Fibroblast of skin of left biceps (primary cell): ENCODE measurements at places on chromosomes 1 and 21.

GRCh38 chr1:164559342-164560051, 513 bp downstream of the PBX1 start:
- no peak for DNase-seq

GRCh38 chr1:240737766-240738265, 125.9 kb upstream of the GREM2 start:
- no peak for DNase-seq

GRCh38 chr1:12728391-12728790, 12.5 kb downstream of the AADACL3 start:
- DNase-seq, result no peak

DNA sequence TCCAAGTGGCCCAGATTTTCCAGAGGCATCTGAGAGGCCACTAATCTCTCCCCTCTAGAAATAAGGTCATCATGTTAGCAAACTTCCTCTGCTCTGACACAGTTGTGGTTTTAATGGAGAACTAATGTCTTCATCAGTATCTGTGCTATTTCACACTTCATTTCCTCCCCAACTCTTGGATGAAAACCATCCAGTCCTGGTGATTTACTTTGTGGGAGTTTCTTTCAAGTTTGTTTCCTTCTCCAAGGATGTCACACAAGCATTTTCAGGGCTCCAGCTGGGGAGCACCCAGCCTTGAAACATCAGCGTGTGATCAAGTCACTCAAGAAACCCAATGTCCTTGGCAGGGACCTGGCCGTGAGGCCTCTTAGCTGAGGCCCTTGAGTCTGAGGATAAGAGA, 38.8 kb downstream of the TBX15 start:
- DNase-seq, result peak; percentile 73

DNA sequence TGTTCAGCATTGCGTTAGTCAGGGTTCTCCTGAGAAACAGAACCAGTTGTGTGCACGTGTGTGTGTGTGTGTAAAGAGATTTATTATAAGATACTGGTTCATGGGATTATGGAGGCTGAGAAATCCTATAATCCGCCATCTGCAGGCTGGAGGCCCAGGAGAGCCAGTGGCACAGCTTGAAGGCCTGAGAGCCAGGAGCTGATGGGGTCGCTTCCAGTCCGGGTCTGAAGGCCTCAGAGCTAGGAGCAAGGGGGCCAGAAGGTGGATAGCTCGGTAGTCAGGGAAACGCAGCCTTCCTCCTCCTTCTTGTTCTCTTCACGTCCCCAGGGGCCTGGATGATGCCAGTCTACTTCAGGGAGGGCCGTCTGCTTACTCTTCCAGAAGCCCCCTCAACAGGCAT, 37.7 kb downstream of the FAAP20 start:
- DNase-seq, result no peak

DNA sequence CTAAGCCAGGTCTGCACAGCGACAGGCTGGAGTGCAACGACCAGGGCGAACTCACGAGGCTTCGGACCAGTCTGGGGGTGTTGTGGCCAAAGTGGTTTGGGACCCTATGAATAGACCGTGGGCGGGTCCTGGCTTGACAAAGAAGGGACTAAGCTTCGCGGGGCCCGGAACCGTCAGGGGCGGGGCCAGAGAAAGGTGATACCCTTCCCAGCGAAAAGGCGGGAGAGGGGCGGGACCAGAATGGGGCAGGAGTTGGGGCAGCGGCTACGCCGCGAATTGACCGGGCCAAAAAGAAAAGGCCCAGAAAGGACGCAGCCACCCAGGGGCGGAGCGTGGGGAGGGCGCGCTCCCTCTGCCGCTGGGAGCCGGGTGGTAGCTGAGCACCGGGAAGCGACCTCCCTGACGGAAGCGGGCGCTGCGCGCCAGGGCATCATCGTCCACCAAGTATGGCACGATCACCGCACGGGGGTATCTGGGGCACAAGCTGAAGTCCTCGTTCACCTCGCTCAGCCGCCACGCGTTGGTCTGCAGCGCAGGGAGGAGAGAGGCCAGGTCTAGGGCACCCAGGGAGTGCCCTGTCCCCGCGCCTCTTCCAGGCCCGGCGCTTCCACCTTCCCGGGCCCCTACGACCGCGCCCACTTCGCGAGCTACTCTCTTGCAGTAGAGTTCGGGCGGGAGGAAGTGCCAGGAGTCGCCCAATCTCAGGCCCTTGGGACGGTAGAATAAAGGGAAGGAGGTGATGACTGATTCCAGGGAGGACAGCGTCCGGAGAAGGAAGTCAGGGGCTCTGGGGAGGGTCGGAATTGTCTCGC, 6.7 kb upstream of the FAM167B start:
- DNase-seq, result no peak

DNA sequence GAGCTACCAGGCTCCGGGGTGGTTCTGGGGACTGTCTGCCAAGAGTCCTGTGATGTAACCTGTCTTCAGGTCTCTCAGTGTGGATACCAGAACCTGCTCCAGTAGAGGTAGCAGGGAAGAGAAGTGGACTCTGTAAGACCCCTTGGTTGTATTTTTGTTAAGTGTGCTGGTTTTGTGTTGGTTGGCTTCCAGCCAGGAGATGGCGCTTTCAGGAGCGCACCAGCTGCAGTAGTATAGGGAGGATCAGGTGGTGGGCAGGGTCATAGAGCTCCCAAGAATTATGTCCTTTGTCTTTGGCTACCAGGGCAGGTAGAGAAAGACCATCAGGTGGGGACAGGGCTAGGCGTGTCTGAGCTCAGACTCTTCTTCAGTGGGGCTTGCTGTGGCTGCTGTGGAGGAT, 1147.2 kb upstream of the ADGRL4 start:
- no peak for DNase-seq

DNA sequence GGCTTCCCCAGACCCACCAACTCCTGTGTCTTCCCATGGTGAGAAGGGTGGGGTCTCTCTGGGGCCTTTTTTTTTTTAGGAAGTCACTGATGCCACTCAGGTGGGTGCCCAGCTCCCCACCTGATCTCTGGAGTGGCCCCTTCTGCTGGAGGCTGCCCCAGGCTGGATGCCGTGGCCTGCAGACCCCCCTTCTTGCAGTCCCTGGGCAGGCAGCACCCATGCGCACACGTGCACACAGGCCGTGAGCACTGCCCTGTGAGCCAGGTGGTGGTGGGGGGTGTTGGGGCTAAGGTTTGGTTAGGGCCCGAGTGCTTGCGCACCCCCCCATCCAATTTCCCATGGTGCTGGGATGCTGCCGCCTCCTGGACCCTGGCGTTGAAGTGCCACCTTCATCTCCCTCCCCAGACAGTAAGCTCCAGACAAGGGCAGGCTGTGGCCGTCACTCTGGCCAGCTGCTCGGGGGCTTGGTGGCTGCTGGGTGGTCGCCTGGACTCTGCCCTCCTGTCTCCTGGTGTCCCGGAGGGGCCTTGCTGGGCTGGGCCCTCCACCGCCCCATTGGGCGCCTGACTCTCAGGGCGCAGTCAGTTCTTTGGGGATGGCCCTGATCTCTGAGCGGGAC, 50.6 kb downstream of the SKI start:
- no peak for DNase-seq

GRCh38 chr1:185440877-185441276, 123.8 kb upstream of the IVNS1ABP start:
- no peak for DNase-seq

GRCh38 chr21:31915566-31915965, 42.7 kb downstream of the HUNK start:
- no peak for DNase-seq

- DNase-seq, result no peak
These were observed 1.3 kb upstream of the ZP4 start for GRCh38 chr1:237891979-237892378.

GRCh38 chr1:29674627-29675326, 438.5 kb downstream of the PTPRU start:
- DNase-seq, result no peak

DNA sequence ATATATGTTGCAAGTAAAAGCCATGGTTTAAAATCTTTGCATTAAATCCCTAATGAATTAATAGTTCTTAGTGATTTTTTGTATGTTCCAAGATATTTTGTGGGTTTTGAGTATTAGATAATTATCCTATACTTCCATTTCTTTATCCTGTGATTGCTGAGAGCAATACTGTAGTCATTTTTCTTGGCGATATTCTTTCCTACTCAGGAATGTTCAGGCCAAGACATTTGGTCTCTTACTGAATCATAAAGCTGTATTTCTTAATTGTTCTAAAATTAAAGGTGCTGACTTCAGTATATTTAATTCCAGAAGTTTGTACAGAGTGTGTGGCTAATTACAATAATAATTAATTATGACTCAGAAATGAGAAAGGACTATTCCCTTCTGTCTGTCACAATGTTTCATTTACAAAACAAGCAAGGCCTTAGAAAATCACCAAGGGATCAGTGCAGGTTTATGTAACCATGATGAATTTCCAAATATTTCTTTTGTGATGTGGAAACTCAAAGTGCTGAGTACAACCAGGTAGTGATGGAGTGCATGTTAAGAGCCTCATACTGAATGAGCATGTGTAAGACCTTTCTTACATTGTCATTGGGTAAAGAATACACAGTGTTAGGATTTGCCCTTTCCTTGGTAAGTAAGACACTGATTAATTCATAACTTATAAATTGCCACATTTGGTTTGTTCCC, 161.2 kb downstream of the HMCN1 start:
- no peak for DNase-seq

GRCh38 chr1:45870500-45870899, 67.1 kb downstream of the MAST2 start:
- DNase-seq, result no peak

- DNase-seq, result no peak
These were observed 17.3 kb downstream of the BTG2 start for GRCh38 chr1:203322500-203323179.

DNA sequence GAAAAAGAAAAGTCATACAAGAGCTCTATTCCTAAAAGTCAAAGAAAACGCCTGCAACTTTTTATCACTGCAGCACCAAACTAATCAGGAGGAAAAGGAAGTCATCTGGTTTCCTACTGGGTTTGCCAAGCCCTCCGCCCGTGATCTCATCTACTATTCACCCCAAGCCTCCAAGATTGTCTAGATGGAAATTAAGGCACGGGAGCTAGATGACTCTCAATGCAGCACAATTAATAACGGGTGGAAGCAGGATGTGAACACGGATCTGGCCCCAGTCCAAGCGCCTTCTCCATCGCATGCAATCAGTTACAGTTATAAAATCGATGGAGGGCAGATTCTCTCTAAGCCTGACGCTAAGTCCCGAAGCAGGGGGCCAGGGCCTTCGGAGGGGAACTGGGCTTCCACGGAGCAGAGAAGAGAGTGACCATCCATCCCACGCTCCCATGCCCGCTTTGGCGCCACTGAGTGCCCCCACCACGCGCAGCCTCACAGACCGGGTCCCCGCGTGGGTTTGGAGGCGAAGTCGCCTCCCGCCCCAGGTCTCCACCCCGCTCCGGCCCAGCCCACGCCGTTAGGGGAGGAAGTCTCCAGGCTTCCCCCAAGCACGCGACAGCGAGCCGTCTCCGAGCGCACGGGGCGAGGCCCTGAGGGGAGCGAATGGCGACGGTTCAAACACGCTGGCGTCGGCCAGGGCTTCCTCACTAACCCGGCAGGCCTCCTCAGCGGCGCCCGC, 1.8 kb downstream of the HSF2BP start:
- DNase-seq, result no peak

DNA sequence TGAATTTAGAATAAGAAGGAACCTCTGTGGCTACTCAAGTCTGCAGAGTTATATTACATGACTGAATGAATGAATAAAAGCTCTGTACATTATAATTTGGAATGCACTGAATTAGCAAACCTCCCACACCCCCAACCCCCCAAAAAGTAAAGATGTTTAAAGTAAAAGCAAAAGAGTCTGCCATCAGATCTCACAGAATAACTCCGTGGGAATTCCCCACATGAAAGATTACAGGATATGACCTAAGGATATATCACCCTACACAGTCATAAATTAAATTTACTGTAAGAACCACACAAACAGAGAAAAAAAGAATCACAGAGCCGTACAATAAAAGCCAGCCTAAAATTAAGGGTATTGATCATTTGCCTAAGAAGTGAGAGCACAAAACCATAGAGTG, 587.3 kb downstream of the PTPRC start:
- DNase-seq, result peak; percentile 6

DNA sequence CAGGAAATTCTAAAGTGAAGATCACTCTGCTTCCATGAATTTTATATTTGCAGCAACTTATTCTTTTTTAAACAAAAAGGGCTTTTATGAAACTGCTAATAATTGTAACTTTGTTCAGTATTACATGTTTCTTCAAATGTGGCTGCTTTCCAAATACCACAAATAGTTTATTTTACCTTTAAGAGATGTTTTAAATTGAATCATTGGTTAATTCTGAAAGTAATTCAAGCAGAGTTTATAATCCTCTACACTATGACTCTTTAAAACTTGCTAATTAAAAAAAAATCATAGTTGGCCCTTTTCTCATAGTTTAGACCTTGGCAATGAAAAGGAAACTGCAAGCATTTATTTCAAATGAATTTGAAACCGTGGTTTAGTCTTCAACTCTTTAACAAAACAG, 59.6 kb downstream of the SDCCAG8 start:
- no peak for DNase-seq

GRCh38 chr1:220652995-220653394, 37.2 kb upstream of the C1orf115 start:
- no peak for DNase-seq

- DNase-seq, result no peak
These were observed at the start of gene SHCBP1L for GRCh38 chr1:182952677-182953444. Gene SHCBP1L (minus strand): TSS chr1:182953166. CDS start chr1:182953133, 33 bp downstream.

DNA sequence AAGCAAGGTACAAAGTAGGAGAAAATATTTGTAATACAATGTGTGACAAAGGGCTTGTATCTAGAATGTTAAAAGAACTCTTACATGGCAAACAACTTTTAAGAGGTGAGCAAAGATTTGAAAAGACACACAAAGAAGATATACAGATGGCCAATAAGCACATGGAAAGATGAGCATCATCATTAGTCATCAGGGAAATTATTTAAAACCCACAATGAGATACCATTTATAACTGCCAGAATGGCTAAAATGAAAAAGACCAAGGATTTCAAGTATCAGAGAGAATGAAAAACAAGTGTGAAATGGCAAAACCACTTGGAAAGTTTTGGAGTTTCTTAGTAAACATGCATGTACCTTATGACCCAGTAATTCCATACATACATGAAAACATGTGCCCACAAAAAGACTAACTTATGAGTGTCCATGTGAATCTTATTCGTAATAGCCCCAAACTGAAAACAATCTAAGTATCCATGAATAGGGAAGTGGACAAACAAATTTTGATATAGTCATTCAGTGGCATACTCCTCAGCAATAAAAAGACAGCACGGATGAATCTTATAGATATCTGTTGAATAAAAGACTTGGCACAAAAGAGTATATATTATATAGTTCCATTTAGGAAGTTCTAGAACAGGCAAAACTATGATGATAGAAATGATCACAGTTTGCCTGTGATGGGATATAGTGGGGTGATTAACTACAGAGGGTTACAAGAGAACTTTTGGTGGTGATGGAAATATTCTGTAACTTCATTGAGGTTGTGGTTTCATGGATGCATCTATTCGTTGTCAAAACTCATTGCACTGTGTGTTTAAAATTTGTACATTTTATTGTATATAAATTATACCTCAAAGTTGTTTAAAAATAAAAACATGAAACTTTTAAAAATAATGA, 82.0 kb downstream of the DISP1 start:
- DNase-seq, result no peak
